ENCODE measurements at places on chromosomes 4 and X.

DNA sequence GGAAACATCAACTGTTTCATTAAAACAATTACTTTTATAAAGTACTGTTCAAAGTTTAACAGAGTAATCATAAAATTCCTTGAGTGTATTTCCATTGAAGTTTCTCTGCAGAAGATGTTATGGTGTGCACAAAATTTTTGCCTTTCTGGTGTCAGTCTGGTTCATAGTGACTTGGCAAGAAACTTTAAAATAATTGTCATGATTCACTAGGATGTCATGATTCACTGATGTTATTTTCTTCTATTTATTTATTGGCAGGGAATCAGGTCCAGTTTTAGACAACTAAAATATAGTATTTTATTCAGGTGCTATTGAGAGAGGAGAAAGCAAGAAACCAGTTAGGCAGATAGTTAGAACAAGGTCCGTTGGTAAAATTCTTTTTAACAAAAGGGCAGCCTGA, 3.8 kb downstream of the UGT2A1 start:
- DNase-seq: no peak

- DNase-seq: no peak
Observed at GRCh38 chr4:7660176-7661039, 225.7 kb upstream of the PSAPL1 start.

GRCh38 chr4:38904090-38904666, 36.6 kb downstream of the FAM114A1 start:
- DNase-seq: no peak

GRCh38 chr4:8307121-8307520, 37.6 kb downstream of the HTRA3 start:
- no peak for DNase-seq

- no peak for DNase-seq
Observed at GRCh38 chrX:45140812-45141211, 59.9 kb downstream of the DIPK2B start.

DNA sequence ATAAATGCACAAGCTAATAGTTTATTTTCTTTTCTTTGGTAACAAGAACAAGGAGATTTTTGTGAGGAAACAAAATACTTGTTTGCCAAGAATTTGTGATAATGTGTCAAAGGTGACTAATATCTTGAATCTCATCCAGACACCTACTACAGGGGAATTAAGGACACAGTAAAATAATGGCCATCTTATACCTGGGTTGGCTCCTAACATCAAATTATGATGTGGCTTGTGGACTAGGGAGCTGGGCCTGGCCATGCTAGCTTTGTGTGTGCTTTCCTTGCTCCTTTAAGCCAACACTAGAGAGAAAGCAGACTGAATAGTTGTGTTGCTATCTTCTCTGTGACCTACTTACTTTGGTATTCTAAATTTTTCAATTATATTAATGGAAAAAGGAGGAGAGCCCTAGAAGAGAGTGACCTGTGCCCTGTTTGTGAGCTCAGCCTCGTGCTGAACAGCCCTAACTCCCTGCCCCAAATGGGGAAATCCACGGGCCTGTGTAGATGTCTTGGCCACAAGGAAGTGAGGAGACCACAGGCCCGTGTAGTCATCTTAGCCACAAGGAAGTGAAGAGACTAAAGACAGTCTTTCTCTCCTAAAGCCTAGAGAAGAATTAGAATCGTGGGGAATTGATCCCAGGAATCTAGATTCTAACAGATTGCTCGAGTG, 23.3 kb downstream of the ARHGAP24 start:
- peak; percentile 23 for DNase-seq

GRCh38 chr4:185015108-185015507, 3.2 kb upstream of the HELT start:
- no peak for DNase-seq

DNA sequence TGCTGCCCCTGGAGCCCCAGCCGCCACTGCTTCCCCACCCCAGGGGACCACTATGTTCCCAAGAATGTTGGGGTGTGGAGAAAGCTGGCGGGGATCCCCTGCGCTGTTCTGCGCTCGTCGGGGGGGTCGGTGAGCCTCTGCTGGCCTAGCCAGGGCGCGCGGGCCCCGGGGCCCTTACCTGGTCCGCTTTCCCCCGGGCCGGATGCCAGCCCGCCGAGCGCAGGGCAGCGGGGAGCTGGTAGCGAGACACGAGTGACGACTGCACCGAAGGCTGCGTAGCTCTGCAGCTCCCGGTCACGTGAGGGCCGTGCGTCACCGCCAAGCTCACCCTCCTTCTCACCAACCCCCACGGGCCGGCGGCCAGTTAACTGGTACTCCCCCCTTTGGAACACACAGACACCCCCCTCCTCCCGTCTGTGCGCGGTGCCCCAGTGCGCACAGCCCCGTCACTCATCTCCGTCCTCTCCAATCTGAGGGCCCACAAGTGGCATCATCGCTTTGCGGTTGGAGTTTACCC, at the start of gene BEX1:
BEX1 (minus strand) TSS at position 254 of the 517 bp plus-strand sequence. CDS start 897 bp downstream, outside the sequence.
- DNase-seq: peak; percentile 75

GRCh38 chr4:173146456-173146855, 22.2 kb upstream of the GALNT7 start:
- DNase-seq: no peak

DNA sequence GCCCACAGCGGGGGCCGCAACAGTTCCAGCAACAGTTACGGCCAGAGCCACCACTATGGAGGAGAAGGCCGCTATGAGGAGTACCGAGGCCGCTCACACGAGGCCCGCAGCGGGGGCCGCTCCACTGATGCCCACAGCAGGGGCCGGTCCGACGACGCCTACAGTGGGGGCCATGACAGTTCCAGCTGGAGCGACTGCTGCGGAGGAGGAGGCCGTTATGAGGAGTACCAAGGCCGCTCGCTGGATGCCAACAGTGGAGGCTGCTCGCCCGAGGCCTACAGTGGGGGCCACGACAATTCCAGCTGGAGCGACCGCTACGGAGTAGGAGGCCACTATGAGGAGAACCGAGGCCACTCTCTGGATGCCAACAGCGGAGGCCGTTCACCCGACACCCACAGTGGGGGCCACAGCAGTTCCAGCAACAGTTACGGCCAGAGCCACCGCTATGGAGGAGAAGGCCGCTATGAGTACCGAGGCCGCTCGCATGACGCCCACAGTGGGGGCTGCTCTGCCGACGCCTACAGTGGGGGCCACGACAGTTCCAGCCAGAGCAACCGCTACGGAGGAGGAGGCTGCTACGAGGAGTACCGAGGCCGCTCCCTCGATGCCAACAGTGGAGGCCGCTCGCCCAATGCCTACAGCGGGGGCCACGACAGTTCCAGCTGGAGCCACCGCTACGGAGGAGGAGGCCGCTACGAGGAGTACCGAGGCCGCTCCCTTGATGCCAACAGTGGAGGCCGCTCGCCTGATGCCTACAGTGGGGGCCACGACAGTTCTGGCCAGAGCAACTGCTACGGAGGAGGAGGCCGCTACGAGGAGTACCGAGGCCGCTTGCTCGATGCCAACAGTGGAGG, 1.7 kb downstream of the RBMXL3 start:
- no peak for DNase-seq

DNA sequence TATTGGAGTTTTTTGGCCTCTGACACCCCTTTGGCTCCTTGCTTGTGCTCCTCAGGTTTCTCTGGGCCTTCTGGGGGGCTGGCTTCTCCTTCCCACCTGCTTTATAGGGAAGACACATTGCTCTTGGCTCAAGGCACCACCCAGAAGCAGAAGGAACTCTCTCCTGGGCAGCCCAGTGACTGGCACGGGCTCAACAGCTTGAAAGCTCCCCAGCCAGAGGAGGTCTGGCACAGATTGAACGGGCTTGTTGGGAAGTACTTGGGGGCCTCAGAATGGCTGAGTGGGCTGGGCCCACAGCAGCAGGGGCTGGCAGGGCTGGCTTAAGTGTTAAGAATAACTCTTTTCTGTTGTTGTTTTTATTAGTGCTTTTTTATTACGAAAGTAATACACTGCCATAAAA, 11.2 kb upstream of the ZNF185 start:
- no peak for DNase-seq

DNA sequence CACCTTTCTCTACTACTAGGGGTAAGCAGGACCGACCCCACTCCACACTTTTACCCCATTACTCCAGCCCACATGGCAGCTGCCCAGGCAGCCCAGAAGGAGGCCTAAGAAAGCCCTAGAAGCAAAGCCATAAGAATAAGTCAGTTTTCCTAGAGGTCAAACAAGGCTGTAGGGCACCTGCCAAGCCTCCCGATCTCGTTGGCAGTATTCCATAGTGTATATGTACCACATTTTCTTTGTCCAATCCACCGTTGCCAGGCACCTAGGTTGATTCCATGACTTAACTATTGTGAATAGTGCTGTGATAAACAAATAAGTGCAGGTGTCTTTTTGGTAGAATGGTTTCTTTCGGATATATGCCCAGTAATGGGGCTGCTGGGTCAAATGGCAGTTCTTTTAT, 54.2 kb downstream of the RHOXF2B start:
- no peak for DNase-seq

GRCh38 chrX:46278572-46278971, 266.6 kb downstream of the ZNF674 start:
- DNase-seq: no peak

DNA sequence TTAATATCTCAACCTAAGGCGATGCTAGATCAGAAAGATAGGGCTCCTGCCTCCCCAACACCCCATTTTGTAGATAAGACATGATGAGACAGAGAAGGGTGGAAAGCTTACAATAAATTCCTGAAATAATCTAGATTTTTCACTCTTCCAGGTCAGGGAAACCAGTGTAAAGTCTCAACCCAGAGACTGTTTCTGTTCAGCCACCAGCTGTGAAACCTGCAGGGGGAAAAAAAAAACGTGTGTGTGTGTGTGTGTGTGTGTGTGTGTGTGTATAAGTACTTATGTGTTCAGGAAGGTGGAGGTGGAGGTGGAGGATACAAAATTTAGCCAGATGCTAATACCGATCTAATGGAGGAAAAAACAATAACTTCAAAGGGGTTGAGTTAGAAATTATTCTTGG, 773 bp upstream of the ITM2A start:
- DNase-seq: no peak

- no peak for DNase-seq
Observed at GRCh38 chr4:36004204-36004851, 240.0 kb downstream of the ARAP2 start.

DNA sequence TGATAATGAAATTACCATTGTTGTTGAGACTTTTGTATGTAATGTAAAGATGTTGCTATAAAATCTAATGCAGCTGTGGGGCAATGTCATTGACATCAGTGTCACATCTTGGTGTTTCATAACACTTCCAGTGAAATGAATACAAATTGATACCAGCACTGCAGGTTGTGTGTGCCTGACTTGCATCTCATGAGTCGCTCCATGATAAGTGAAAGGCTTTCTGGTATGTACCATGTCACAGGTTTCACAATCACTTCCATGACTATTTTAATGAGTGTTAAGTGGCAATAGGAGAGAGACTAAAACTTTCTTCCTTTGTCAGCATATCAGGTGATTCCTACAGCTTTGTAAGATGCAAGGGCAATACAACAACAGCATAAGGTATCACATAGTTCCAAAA, 94.4 kb downstream of the ABCB7 start:
- DNase-seq: no peak

DNA sequence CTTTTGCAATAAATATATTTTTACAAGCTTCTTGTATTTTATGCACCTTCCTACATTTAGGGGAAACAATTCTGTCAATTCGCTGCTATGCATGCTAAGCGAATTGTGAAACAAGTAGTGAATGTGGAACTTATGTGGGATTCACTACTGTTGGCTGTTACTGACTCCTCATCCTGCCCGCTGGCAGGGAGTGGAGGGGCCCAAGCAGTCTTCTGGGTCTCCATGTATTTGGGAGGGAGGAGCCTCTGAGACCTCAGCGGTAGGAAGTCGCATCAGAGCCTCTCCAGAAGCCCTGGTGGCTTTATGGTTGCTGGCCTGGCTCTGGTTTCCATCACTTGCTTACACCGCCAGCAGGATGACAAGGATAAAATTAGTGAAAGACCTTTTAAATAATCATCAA, 3.7 kb upstream of the SETD7 start:
- DNase-seq: no peak

GRCh38 chr4:112651641-112652040, 14.7 kb downstream of the LARP7 start:
- DNase-seq: no peak

- DNase-seq: peak; percentile 62
Observed at GRCh38 chrX:104112326-104112951, at the start of gene ZCCHC18. ZCCHC18 (plus strand) TSS chrX:104112523; CDS start chrX:104114112, 1,589 bp downstream.

GRCh38 chr4:4529392-4529791, 12.5 kb downstream of the STX18 start:
- DNase-seq: no peak

GRCh38 chrX:1027680-1028079, 184.8 kb downstream of the CRLF2 start:
- no peak for DNase-seq

DNA sequence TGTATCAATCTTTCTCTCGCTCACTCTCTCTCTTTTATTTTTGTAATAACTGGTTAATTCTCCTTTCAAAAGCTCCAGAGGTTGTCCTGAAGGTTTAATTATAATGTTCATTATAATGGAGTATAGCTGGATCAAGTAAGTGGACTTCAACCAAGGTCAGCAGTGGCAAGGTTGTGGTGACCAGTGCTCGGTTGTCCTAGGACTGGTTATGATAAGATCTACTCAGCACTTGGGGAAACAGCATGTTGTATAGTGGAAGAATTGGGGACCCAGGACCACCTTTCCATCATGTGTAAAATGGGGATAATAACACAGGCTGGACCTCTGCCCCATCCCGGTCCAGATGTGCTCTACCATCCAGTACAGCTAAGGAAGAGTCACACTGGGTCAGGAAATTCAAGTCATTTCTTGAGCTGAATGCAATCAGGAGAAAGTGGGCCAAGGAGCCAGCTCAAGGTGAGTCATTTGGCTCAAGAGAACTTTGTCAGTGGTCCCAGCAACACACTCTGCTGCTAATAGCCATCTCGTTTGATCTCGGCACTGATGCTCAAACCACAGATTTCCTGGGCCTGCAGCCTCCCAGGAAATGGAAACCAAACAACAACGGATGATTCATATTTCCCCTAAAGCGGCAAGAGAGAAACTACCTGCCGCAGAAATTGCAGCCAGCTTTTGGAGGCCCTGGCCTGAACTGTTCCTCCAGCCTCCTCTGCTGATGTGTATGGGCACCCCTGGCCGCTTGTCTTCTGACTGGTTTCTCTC, 123.6 kb upstream of the RBPJ start:
- DNase-seq: peak; percentile 85

DNA sequence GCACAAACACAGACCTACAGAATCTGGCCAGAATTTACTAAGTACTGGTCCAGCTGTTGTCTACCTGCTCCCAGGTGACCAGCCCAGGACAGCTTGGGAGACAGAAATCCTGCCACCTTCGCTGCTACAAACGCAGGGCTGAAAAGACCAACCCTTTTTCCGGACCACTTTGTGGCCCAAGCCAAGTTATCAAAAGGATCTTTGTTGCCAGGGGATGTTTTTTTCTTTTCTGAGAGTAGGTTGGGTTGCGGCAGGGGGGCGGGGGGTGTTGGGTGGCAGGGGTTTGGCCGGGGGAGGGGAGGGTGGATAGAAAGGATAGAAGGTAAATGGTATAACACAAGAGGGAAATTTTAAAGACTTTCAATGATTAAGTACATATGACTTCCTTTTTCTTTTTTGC, 63.4 kb downstream of the STOX2 start:
- DNase-seq: no peak

- no peak for DNase-seq
Observed at GRCh38 chr4:183503497-183504063, 1.3 kb upstream of the ING2 start.

All from urothelium cell line (cell line).